ENCODE measurements at places on chromosomes 12 and 14.

DNA sequence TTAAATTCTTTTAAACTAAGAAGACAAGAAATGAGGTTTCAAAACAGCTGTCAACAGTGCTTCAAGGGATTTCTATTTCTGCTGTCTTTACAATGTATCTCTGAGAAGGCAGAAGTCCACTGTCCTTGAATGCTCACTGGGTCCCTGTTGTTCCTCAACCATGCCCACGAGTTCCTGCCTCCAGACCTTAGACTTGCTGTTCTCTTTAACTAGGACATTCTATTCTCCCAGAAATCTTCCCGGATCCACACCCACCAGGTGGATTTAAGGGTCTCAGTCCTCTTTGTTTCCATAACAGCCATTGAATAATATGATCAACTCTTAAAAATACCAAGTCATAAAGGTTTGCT lies 6.7 kb upstream of the SLC41A2 start:
- DNase-seq: no peak

GRCh38 chr12:69998922-69999321 lies 173.9 kb downstream of the MYRFL start:
- no peak for DNase-seq

DNA sequence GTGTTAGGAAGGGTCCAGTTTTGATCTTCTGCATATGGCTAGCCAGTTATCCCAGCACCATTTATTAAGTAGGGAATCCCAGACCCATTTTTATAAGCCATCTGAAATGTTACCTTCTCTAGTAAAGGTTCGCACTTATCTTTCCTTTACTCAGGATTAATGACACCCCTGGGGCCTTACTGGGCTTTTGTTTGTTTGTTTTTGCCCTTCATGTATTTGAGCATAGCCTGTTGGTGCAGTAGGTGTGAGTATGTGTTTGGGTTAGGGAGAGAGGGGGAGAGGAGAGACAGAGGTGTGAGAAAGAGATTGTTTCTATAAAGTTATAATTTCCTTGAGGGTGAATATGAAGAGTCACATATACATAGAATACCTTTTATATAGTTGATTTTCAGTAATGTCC lies 96.9 kb downstream of the AKAP6 start:
- no peak for DNase-seq

DNA sequence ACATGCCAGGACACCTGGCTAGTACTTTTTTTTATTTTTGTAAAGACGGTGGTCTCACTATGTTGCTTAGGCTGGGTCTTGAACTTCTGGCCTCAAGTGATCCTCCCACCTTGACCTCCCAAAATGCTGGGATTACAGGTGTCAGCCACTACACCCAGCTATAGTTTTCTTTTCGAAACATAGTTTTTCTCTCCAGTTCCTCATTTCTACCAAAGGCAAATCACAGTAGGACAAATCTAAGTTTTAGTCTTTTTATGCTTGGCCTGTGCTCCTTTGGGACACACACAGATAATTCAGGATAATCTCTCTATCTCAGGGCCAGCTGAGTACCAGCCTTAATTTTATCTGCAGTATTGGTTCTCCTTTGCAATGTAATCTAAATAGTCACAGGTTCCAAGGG lies 100.7 kb downstream of the KCNMB4 start:
- DNase-seq: no peak

- peak; percentile 17 for DNase-seq
Observed at GRCh38 chr14:91250912-91251311, 6.4 kb upstream of the GPR68 start.

All from MV-4-11 (cell line).